ENCODE measurements at places on chromosomes 7 and 10. TPM values are rescaled to one million over a fixed set of nuclear protein-coding genes. Genes with fewer than 3 reads are reported as not detected.

ZCCHC24 gene
- 33.9 TPM for total RNA-seq

VPS41 gene
- total RNA-seq = 88.0 TPM

SH2D4B gene
- not detected for total RNA-seq

HDAC9 gene
- 20.0 TPM for total RNA-seq

ADIRF gene
- 790 TPM for total RNA-seq

GIMAP5 gene
- 19.2 TPM for total RNA-seq

MAT1A gene
- total RNA-seq = 0.75 TPM

GNAT3 gene
- not detected for total RNA-seq

MRPS33 gene
- total RNA-seq = 63.8 TPM

INA gene
- 2.0 TPM for total RNA-seq

FAM237B gene
- not detected for total RNA-seq

VGF gene
- total RNA-seq = not detected

NPY gene
- not detected for total RNA-seq

HOXA7 gene
- 6.3 TPM for total RNA-seq

TWIST1 gene
- 3.7 TPM for total RNA-seq

CWF19L1 gene
- total RNA-seq = 31.2 TPM

FZD1 gene
- total RNA-seq = 20.7 TPM

AQP1 gene
- total RNA-seq = 373 TPM

ZPBP gene
- total RNA-seq = 1.2 TPM

CPEB3 gene
- total RNA-seq = 6.0 TPM

STAG3 gene
- 1.9 TPM for total RNA-seq

PNLIPRP2 gene
- total RNA-seq = not detected

SRI gene
- 158 TPM for total RNA-seq

CPA2 gene
- total RNA-seq = not detected

ASIC3 gene
- 0.34 TPM for total RNA-seq

TCAF2 gene
- 14.3 TPM for total RNA-seq

VWDE gene
- total RNA-seq = 2.6 TPM

ZMIZ2 gene
- 116 TPM for total RNA-seq

ANKRD2 gene
- 1.1 TPM for total RNA-seq

GPER1 gene
- 3.4 TPM for total RNA-seq

CPED1 gene
- total RNA-seq = 61.4 TPM

CAMK2B gene
- not detected for total RNA-seq

NPC1L1 gene
- 0.10 TPM for total RNA-seq

MRPS24 gene
- 66.7 TPM for total RNA-seq

GBX1 gene
- not detected for total RNA-seq

EPDR1 gene
- 20.1 TPM for total RNA-seq
